ENCODE measurements at places on chromosomes 11 and 22. TPM values are rescaled to one million over a fixed set of nuclear protein-coding genes. Genes with fewer than 3 reads are reported as not detected.

USP2 gene
- total RNA-seq, result 1.6 TPM

P2RY6 gene
- total RNA-seq, result 6.1 TPM

APLP2 gene
- total RNA-seq, result 367 TPM

MMP12 gene
- 0.23 TPM for total RNA-seq

MUS81 gene
- total RNA-seq, result 63.1 TPM

PITPNM1 gene
- 40.5 TPM for total RNA-seq

CNIH2 gene
- 1.1 TPM for total RNA-seq

SLC22A12 gene
- total RNA-seq, result not detected

ZDHHC5 gene
- total RNA-seq, result 47.9 TPM

TSSK2 gene
- total RNA-seq, result not detected

- DNase-seq, result no peak
- H3K27ac ChIP-seq, result no peak overlapping the region
Measured at GRCh38 chr11:94336033-94336432, 31.7 kb downstream of the IZUMO1R start.

- H3K4me3 ChIP-seq, result no peak overlapping the region
- DNase-seq, result no peak
- no peak overlapping the region for H3K27ac ChIP-seq
- peaks cover 16% of the 10 kb centered on the region for H3K36me3 ChIP-seq
- no peaks in the 10 kb centered on the region for H3K27me3 ChIP-seq
Measured at GRCh38 chr11:7654195-7654705, 19.1 kb downstream of the CYB5R2 start.

GRCh38 chr11:119832202-119832935 is 103.4 kb upstream of the NECTIN1 start:
- no peaks in the 10 kb centered on the region for H3K27me3 ChIP-seq
- no peaks in the 10 kb centered on the region for H3K36me3 ChIP-seq
- H3K4me3 ChIP-seq, result no peak overlapping the region

DNA sequence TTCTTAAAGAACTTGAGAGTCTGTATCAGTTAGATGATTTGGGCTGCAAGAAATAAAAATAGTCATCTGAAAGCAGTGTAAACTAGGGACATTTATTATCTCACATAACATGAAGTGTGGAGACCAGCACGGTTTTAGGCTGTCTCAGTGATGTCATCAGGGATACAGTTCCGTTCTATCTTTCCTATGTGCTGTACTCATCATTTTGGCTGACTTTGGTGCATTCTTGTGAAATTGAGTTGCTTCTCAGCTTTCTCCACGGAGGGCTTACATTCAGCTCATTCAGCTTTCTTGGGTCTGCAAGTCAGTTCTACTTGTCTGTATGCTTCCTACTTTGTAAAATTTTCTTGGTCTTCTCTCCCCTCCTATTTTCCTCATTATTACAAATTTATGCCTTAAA is 51.8 kb upstream of the LIN7C start:
- H3K36me3 ChIP-seq, result no peaks in the 10 kb centered on the region
- no peak overlapping the region for H3K27ac ChIP-seq
- H3K4me1 ChIP-seq, result no peaks in the 10 kb centered on the region

DNA sequence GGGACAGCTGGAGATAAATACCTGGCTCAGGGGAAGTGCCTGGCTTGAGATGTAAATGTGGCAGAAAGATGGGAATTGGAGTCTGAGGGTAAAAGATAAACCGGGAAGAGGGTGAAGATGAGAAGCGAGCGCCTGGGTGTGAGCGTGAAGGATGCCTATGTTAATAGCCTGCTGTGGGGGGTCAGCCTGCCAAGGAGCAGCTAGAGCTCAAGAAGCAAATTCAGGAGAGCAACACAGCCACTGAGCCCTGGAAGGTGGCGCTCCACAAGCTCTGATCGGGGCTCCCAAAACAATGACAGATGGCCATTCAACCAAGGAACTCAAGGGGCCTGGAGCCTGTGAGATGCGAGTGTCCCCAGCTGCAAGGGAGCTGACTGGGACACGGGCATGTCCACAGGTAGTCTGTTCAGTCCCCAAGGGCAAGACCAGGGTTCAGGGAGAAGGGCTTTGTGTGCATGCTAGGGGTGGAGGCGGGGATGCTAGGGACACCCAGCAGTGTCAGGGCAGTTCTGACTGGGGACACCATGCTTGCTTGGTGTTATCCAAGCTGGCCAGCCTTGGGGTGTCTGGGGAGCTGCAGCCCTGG is 2.8 kb downstream of the GSC2 start:
- no peak overlapping the region for H3K4me3 ChIP-seq
- H3K27me3 ChIP-seq, result no peaks in the 10 kb centered on the region
- no peaks in the 10 kb centered on the region for H3K36me3 ChIP-seq
- H3K4me1 ChIP-seq, result no peaks in the 10 kb centered on the region
- H3K27ac ChIP-seq, result no peak overlapping the region

GRCh38 chr11:94028436-94028835 is 7.3 kb downstream of the HEPHL1 start:
- no peaks in the 10 kb centered on the region for H3K36me3 ChIP-seq
- H3K27ac ChIP-seq, result no peak overlapping the region
- DNase-seq, result no peak
- no peak overlapping the region for H3K4me3 ChIP-seq
- no peaks in the 10 kb centered on the region for H3K27me3 ChIP-seq

- H3K4me3 ChIP-seq, result no peak overlapping the region
- H3K4me1 ChIP-seq, result no peaks in the 10 kb centered on the region
- no peaks in the 10 kb centered on the region for H3K36me3 ChIP-seq
- no peaks in the 10 kb centered on the region for H3K27me3 ChIP-seq
Measured at GRCh38 chr22:44231233-44231632, 50.5 kb downstream of the PARVG start.

DNA sequence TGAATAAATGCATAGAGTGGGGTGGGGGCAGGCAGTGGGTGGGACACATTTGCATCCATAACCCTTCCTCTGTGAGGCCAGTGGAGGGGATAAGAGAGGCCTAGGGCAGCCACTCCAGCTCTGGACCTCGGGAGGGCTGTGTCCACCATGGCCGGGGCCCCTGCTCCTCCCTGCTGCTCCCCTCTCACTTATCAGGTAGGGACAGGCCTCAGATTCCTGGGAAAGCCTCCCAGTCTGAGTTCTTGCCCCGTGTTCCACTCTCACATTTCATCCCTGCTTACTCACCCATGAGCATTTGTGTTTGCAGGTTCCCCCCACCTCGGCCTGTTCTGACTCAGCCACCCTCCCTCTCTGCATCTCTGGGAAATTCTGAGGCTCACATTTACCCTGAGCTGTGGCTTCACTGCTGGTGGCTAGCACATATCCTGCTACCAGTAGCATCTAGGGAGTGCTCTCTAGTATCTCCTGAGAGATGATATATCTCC is 128.7 kb upstream of the TOP3B start:
- no peak overlapping the region for H3K4me3 ChIP-seq
- DNase-seq, result no peak
- H3K27ac ChIP-seq, result no peak overlapping the region

DNA sequence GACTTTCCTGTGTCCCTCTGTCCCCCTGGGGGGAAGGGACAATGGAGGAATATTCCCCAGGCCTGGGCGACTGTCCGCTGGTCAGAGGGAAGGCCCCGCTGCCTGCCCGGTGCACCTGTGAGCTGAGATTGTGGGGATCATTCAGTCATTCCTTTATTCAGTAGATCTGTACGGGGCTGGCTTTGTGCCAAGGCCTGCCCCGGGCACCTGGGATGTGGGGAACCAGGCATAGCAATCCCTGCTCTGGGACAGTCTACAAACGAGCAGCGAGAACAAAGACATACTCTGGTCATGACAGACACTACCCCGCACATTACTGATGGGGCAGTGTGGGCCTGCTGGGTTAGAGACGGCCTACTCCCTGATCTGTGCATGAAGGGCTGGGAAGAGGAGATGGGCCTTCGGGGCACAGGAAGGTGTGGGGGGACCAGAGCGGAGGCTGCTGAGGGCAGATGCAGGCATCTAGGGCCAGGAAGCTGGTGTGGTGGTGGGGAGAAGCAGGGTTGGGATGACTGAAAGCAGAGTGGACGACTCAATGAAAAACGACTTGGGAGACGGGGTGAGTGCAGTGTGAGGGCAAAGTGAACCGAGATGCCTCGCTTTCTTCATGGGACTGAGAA is 1.8 kb upstream of the MYO7A start:
- DNase-seq, result no peak
- no peaks in the 10 kb centered on the region for H3K27me3 ChIP-seq
- no peak overlapping the region for H3K27ac ChIP-seq
- no peaks in the 10 kb centered on the region for H3K4me1 ChIP-seq
- H3K36me3 ChIP-seq, result no peaks in the 10 kb centered on the region

- H3K36me3 ChIP-seq, result no peaks in the 10 kb centered on the region
- H3K27me3 ChIP-seq, result no peaks in the 10 kb centered on the region
- DNase-seq, result peak; percentile 85
Measured at GRCh38 chr11:72378704-72379383, 55.5 kb downstream of the CLPB start.

DNA sequence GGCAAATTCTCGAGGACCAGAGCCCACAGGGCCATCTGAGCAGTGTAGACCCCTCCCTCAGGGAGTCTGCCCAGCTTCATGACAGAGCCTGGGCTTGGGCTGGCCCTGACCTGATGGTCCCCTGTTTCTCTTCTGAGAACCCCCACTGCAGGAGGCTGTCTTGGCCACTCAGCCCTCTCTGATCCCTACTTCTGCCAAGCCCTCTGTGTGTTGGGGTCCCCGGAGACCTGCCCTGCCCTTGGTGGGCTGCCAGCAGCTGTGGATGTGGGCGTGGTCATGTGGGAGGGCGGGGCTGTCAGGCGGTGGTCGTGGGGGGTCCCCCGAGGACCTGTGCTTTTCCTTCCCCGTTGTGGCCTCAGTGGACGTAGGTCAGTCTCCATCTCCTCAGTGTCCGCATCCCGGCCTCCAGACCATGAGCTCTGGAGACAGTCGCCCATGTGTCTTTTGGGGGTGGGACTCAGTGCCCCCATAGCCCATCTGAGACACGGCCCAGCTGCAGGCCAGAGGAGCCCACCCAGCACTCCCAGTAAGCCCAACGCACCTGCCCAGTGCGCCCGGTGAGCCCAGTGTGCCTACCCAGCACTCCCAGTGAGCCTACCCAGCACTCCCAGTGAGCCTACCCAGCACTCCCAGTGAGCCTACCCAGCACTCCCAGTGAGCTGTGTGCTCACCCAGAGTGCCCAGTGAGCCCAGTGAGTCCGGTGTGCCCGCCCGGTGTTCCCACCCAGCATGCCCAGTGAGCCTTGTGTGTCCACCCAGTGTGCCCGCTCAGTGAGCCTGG is 409.2 kb downstream of the TBC1D22A start:
- H3K4me1 ChIP-seq, result no peaks in the 10 kb centered on the region
- no peak overlapping the region for H3K27ac ChIP-seq
- no peaks in the 10 kb centered on the region for H3K36me3 ChIP-seq
- DNase-seq, result peak; percentile 74
- no peaks in the 10 kb centered on the region for H3K27me3 ChIP-seq

DNA sequence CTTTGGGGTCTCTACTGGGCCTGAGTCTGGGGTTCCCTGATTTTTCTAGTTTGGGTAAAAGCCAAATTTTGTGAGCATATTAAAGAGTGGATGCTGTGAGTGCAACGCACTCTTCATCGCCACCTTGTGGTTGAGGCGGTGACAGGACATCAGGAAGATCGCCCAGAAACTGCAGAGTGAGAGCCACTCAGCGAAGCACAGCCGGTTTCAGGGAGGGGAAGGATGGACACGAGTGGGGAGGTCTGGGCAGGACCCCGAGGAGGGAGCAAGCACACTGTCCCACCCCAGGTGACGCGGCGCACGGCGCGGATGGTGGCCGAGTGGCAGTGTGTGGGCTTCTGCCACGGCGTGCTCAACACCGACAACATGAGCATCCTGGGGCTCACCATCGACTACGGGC is 9.1 kb downstream of the SELENOO start:
- no peaks in the 10 kb centered on the region for H3K4me1 ChIP-seq
- H3K4me3 ChIP-seq, result no peak overlapping the region
- H3K36me3 ChIP-seq, result peaks cover 5% of the 10 kb centered on the region
- H3K27me3 ChIP-seq, result no peaks in the 10 kb centered on the region

DNA sequence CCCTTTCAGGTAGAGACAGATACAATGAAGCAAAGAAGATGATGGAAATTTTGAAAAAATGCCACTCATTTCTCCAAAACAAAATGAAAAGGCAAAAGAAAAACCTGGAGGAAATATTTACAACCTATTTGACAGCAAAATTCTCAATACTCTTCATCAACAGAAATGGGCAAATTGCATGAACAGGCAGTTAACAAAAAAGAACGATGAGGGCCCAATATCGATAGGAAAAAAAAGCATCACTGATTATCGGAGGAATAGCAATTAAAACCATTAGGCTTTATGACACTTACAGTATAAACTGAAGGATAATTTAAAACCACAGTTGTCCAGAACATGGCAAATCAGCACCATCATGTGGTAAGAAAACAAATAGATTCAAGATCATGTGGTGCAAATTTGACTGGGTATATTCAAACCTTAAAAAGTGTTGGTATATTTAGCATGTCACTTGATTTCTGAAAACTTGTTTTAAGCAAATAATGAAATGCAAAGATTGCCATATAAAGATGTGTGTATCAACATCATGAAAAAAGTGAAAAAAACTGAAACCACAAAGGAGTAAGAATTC is 222.9 kb downstream of the BRD1 start:
- H3K4me3 ChIP-seq, result no peak overlapping the region
- no peak overlapping the region for H3K27ac ChIP-seq
- H3K27me3 ChIP-seq, result no peaks in the 10 kb centered on the region

DNA sequence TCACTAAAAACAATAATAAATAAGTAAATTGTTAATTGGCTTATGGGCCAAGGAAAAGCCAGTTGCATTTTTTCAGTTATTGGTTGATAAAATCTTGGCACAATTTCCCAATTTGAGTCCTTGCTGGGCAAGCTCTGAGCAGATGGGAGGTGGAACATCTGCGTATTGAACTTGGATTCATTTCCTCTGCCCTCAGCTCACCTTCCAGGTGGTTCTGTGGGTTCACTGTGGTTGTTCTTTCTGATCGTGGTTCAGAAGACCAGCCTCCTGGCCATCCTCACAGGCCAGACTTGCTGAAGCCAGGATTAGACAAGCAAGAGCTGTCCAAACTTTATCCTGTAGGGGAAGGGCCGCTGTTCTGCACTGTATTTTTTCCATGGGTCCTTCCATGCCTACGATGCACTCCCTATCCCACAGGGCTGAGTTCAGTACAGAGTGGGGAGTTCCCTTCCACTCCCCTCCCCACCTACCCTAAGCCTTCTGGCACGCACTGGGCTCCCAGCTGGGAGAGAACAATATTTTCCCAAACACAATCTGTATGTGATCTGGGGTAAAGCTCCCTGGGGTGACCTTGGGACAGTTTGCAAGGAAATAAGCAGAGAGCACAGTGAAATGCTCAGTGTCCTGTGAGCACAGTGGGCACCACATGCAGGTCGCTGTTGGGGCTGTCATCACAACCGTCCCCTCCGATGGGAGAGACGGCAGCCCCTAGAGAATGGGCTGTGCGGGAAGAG is 43.5 kb upstream of the TP53I11 start:
- no peak overlapping the region for H3K27ac ChIP-seq
- H3K27me3 ChIP-seq, result no peaks in the 10 kb centered on the region
- H3K36me3 ChIP-seq, result no peaks in the 10 kb centered on the region
- no peak overlapping the region for H3K4me3 ChIP-seq

- DNase-seq, result no peak
- no peak overlapping the region for H3K4me3 ChIP-seq
- H3K27me3 ChIP-seq, result no peaks in the 10 kb centered on the region
- H3K27ac ChIP-seq, result no peak overlapping the region
- H3K4me1 ChIP-seq, result no peaks in the 10 kb centered on the region
Measured at GRCh38 chr11:117693344-117693743, 103.7 kb downstream of the DSCAML1 start.
